Suprapubic skin (tissue), 4 donors: ENCODE measurements at places on chromosomes 5 and 9. TPM values are rescaled to one million over a fixed set of nuclear protein-coding genes. Genes with fewer than 3 reads are reported as not detected.
A peak's percentile ranks its signal among the peaks of the same experiment; 100 is the strongest.

DNA sequence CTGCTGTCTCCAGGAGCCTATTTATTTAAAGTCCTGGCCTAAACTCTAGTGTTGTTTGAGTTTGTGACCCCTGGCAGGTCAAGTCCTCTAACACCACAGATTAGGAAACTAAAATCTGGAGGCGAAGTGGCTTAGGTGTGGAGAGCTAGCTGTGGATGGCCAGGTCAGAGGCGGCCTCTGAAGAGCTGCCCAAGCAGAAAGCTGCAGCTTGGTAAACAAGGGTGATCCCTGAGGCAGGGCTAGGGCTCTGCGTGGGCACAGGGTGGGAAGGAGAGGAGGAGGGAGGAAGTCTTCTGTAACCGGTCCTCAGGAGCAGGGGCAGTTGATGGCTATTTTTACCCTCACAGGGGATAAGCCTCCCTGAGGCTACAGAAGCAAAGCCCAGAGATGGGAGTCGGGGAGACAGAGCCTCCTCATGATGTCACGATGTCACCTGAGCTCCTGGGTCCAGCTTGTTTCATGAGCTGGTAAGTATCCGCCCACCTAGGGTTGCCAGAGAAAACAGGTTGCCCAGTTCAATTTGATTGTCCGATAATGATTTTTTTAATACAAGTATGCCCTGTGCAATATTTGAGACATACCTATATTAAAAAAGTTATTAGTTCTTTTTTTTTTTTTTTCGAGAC is 25.9 kb upstream of the BOD1 start:
- peak; percentile 41 for DNase-seq

Gene PKN3
- total RNA-seq = 3.5 TPM

Gene KCNV2
- not detected for total RNA-seq

DNA sequence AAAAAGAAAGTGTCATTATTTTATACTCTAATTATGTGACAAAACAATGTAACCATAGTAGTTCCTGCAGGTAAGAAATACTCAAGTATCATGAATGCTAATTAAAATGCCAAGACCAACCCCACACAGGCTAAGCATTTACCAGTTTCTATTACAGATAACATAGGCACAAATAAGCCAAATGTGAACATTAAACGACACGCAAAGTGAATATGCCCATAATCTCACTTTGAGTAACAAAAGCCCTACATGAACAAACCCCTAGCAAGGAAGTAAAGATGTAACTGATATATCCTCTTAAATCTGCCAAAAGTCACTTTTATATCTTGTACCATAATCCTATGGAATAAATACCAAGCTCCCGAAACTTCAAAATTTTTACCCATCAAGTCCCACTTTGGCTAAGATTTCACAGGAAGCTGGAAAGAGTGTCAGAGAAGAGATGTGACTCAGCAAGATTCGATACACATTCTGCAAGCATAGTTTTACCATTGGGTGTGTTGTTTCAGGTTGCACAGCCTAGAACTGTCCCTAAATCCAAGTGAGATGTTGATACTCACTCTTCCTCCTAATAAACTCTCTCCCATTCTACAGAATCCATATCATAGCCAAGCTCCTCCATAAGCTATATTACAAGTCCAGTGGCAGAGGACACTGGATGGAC is 28.8 kb downstream of the TRPM6 start:
- no peak for DNase-seq

- DNase-seq = no peak
These were observed 32.5 kb downstream of the SGCD start for GRCh38 chr5:156359476-156359875.

Gene PCDHB10
- total RNA-seq = 1.2 TPM

DNA sequence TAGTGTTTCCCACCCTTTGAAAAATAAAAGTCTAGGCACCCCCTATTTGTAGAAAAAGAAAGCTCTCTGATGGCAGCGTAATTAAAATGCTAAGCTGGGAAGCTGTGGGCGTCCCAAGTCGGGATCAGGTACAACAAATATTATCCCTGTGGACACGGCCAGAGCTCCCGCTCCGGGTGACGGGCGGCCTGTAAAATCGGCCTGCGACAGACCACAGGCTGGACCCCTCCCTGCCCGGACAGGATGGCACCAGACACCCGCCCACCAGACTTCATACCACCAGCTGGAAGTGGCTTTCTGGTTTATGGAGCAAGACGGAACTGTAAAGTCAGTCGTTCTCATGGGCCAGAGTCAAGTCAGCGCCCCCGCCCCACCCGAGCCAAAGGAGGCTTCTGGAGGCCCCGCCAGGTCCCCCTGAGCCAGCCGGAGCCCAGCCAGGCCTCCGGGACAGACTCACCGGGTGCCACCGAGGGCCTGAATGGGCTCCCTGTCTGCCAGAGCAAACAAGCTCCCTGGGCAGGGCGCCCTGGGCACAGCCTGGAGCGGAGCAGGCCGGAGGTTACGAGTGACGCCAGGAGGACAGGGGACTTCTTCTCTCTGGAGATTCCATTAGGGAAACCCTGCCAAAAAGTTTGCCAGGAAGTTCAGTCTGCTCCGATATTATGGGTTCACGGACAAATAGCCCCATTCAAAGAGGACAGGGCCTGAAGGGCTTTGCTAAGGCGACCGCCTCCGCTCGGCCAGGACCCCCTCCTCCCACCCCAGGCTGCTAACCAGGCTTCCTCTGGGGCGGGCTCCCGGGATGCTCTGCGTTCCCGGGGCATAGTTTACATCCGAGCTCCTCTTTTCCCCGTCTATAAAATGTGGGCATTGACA is 173.7 kb downstream of the ERCC6L2 start:
- no peak for DNase-seq

- DNase-seq = no peak
These were observed 9.5 kb downstream of the CAVIN4 start for GRCh38 chr9:100587375-100587774.
